Activated naive CD8-positive, alpha-beta T cell treated with anti-CD3 and anti-CD28 coated beads, Interleukin-2, amount 50 U/mL, for 24 hours (primary cell): ENCODE measurements at places on chromosomes 2 and 18.

DNA sequence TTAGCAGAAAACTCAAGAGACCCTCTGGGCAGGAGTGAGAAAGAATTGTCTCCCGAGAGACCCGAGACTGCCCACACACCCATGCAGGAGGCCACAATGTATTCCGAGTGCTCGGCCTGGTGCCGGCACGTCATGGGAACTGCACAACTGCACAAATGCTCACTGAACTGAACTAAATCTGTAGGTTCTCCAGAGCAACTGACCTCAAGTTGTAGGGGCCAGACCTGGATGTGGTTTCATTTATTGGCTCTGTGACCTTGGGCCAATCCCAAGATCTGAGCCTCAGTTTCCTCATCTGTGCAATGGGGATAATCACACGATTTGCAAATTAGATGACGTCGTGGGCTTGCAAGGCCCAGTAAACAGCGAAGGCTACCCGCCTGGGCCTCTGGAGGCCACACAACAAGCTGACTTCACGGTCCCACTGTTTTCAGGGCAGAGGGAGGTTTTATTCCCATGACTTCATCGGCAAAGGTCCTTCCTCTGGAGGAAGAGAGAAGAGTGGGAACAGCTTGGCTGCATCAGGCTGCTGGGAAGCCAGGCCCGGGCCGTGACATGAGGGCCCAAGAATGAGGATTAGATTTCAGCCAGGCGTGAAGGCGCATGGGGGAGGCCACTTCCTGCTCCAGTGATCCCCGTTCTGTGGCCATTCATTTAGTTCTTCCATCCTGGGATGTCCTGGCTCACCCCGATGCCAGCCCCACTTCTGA is 3.6 kb upstream of the ERFE start:
- no peak for DNase-seq

DNA sequence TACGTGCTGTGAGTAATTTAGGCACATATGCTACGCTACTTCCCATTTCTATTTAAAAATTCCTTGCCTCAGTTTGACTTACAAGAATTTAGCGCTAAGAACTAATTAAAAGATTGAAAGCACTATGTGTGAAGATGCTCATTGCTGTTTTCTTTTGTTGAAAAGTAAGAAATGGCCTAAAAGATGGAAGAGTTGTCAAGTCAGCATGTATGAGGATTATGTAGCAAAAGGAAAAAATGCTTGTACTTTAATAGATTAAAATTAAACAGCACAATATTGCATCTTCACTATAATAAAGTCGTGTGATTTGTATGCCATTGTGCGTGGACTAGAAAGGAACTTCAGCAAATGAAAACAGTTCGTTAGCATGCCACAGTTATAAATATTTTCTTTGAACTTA is 77.0 kb downstream of the COX7A2L start:
- DNase-seq = no peak

DNA sequence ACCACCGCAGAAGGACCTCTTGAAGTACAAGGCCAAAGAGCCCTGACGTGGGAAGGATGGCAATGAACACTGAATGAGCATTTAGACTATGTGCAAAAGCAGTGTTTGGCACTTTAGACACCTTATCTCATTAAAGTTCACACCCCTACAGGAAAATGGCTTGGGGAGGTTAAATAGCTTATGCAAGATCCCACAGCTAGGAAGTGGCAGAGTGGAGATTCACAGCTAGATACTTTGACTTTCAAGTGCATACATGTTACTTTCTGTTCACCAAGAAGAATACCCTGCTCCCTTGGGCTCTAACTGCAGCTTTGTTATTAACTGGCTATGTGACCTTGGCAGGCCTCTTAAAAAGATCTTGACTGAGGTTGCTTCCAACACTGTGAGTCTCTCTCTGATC is 58.2 kb downstream of the ICOS start:
- no peak for DNase-seq

DNA sequence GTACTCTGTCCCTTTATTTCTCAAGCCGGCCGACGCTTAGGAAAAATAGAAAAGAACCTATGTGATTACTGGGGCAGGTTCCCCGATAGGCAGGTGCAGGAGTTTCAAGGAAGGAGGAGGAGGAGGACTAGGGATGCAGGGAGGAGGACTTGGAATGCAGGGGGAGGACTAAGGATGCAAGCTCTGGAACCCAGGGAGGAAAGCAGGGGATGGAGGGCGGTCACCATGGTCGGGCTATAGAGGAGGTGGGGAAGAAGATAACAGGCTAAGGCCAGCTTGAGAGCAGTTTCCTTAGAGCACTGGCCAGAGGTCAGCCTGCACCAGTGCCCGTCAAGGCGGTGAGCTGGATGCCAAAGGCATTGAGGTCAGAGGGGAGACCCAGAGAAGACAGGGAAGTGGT is 18.7 kb upstream of the B3GNT7 start:
- no peak for DNase-seq

DNA sequence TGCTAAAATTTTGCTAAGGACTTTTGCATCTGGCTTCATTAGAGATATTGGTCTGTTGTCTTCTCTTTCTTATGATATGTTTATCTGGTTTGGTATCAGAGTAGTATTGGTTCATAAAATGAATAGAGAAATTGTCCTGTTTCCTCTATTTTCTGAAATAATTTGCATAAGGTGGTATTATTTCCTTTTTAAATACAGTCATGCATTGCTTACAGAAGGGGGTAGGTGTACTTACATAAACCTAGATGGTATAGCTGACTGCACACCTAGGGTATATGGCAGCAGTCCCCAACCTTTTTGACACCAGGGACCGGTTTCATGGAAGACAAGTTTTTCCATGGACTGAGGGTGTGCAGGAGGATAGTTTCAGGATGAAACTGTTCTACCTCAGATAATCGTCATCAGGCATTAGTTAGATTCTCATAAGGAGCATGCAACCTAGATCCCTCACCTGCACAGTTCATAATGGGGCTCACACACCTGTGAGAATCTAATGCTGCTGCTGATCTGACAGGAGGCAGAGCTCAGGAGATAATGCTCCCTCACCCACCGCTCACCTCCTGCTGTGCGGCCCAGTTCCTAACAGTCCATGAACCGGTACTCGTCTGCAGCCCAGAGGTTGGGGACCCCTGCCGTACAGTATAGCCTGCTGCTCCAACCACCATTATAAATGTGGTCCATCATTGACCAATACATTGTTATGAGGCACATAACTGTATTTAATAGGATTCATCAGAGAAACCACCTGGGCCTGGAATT is 189.2 kb downstream of the FAM210A start:
- DNase-seq = no peak

GRCh38 chr2:96580771-96581170 is 44.2 kb downstream of the ARID5A start:
- no peak for DNase-seq

DNA sequence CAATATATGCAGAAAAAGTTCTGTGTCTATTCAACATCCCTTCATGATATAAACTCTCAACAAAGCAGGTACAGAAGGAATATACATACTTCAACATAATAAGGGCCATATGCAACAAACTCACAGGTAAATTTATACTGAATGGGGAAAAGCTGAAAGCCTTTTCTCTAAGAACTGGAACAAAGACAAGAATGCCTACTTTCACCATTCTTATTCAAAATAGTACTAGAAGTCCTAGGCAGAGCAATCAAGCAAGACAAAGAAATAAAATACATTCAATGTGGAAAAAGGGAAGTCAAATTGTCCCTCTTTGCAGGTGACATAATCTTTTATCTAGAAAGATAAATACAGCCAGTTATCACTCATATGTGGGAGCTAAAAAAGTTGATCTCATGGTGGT is 116.3 kb downstream of the ACVR1 start:
- no peak for DNase-seq

- DNase-seq = no peak
Observed at GRCh38 chr18:78903436-78904178, 76.0 kb upstream of the SALL3 start.
